ENCODE measurements at places on chromosomes 1 and 21. TPM values are rescaled to one million over a fixed set of nuclear protein-coding genes. Genes with fewer than 3 reads are reported as not detected.

DNA sequence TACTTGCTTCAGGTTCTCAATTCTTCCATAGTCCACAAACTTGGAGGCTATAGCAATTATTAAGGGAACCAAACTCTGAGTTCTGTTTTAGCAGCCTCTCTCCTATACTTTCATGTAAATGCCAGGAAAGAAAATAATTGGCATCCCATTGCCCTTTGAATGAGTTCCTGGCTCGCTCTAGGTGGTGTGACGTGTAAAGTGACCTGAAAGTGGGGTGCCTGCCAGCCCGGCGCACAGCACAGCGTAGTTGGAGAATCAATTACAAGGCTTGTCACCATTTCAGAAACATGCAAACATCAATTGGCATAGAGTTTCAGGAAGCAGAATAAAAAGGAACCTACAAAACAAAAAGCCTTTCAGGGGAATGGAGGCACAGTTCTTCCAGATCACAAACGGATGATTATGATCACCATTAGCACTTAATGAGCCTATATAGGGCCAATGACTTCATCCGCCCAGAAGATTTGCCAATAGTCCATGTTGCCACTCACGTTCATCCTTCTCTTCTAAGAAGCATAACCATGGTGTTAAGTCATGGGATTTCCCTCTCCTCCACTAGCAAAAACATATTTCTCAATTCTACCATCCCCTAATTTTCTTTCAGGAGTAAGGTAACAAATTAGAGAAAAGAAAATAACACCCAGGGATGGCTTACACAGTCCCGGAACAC lies 354.6 kb upstream of the ADGRL2 start:
- DNase-seq = no peak
- H3K4me1 ChIP-seq = no peaks in the 10 kb centered on the region
- no peaks in the 10 kb centered on the region for H3K27me3 ChIP-seq
- no peak overlapping the region for H3K4me3 ChIP-seq
- H3K36me3 ChIP-seq = no peaks in the 10 kb centered on the region
- peak overlapping the region; percentile 45 for H3K27ac ChIP-seq

- H3K4me3 ChIP-seq = no peak overlapping the region
- H3K27me3 ChIP-seq = no peaks in the 10 kb centered on the region
- H3K4me1 ChIP-seq = peaks cover 6% of the 10 kb centered on the region
- no peak overlapping the region for H3K27ac ChIP-seq
Observed at GRCh38 chr1:19313961-19314882, 2.1 kb downstream of the SLC66A1 start.

DNA sequence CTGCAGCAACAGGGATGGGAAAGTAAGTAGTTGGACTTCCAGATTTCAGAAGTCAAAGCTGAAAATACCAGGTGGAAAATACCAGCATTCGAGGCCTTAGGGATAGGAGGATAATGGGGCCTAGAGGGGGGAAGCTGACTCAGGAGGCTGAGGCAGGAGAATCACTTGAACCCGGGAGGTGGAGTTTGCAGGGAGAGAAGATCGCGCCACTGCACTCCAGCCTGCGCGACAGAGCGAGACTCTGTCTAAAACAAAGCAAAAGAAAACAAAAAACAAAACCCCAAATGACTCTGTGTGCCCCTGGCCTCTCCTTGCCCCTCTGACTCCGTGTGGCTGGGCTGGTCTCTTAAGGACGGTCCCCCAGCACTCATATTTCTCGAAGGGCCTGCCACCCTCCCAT lies 3.4 kb downstream of the SH2D2A start:
- no peaks in the 10 kb centered on the region for H3K36me3 ChIP-seq
- DNase-seq = no peak
- H3K27me3 ChIP-seq = no peaks in the 10 kb centered on the region
- H3K4me3 ChIP-seq = no peak overlapping the region
- peaks cover 9% of the 10 kb centered on the region for H3K4me1 ChIP-seq

DNA sequence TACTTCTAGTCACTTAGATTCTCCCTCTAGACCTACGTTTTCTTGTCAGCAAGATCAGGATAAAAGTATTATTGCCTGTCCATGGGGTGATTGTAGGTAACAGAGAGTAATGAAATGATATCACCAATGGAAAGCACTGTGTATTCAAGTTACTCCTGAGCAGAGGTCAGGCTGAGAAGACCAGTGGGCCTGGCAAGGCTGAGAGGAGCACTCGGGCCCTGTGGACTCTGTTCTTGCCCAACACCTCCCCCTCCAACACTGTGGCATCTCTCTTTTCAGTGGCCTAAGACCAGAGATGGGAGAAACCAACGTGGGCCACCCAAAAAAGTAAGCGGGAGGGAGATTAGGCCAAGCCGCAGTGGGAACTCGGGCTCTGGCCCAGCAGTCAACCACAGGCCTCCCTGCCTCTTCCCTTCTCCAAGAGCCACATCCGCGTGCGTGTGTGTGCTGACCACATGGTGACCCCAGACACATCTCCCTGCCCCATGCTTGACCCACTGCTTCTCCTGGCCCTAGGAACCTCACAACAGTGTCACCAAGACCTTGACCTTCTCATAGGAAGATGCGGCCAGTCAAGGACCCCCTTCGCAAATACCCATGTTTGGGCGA lies 12.3 kb downstream of the RORC start:
- H3K27me3 ChIP-seq = no peaks in the 10 kb centered on the region
- H3K4me3 ChIP-seq = no peak overlapping the region
- no peak for DNase-seq

- no peak overlapping the region for H3K27ac ChIP-seq
- no peaks in the 10 kb centered on the region for H3K36me3 ChIP-seq
- DNase-seq = no peak
- H3K27me3 ChIP-seq = no peaks in the 10 kb centered on the region
Observed at GRCh38 chr1:101130673-101131072, 105.1 kb upstream of the DPH5 start.

DNA sequence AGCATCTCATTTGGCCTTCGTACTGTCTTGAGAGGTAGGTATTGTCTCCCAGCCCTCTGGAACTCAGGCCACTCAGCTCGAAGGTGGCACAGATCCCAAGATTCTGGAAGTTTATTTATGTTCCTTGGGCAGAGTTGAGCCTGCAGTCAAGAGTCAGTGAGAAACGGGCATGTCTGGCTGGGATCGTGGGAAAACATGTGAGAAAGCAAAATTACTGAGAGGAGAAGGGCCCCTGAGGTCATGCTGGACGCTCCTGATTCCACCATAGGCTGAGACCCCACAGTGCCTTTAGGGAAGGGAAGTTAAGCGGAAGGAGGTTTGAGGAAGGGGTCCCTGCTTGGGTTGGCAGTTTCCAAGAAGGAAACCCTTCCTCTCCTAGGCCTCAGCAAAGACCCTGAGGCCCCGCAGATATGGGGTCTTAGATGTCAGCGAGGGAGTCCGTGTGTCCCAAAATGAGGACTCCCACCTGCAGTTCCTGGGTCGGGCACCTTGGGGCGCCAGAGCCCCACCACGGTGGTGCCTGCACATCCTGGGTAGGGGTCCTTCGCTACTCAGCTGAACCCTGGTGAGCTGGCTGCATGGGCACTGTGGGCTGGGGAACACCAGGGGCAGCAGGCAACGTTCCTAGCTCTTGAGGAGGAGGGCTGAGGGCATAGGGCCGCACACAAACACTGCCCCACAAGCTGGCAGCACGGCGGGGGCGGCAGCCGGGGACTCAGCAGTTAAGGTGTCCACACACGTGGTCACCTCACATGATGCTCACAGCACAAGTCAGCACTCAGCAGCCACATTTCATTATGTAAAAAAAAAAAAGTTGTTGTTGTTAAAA lies 12.3 kb upstream of the SEMA4A start:
- H3K4me1 ChIP-seq = no peaks in the 10 kb centered on the region
- DNase-seq = no peak
- H3K36me3 ChIP-seq = peaks cover 15% of the 10 kb centered on the region

DNA sequence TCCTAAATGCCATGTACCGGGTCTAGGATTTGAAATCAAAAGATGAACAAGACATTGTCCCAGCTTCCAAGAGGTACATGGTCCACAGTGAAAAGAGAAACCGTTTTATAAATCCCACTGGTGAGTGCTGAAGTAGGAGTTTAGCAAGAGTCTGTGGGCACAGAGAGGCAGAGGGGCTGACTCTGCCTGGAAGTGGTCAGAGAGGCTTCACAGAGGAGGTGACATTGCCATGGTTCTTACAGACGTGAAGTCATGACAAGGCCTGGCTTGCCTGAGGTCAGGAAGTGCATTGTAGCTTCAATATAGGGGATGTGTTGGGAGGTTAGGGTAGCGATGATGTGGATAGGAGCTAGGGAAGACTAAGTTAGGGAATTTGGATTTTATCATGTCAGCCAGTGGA lies 28.4 kb downstream of the MAPKAPK2 start:
- H3K36me3 ChIP-seq = no peaks in the 10 kb centered on the region
- H3K4me1 ChIP-seq = peaks cover 13% of the 10 kb centered on the region
- DNase-seq = no peak
- no peak overlapping the region for H3K27ac ChIP-seq

- peak; percentile 35 for DNase-seq
- no peaks in the 10 kb centered on the region for H3K36me3 ChIP-seq
- no peak overlapping the region for H3K4me3 ChIP-seq
Observed at GRCh38 chr1:172003766-172004530, 162.7 kb downstream of the DNM3 start.

- no peak overlapping the region for H3K4me3 ChIP-seq
- H3K36me3 ChIP-seq = no peaks in the 10 kb centered on the region
Observed at GRCh38 chr21:44730951-44731579, 19.7 kb upstream of the TSPEAR start.

DNA sequence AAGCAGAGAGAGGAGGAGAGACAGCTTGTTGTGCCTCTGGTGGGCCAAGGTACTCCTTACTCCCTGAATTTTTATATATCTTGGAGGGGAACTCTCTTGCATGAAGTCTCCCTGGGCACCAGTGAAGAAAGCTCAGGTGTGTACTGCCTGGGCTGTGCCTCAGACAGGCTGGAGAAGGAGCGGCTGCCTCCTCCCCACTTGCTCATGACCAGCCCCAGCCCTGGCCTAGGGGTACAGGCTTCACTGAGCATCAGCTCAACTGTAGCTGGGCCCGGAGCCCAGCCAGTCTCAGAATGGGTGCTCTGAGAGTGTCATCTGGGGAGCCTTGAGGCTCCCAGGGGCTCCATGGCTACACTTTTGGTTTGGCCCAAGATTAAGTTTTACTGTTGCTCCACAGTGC lies 44.8 kb upstream of the TENT5C start:
- DNase-seq = no peak
- H3K36me3 ChIP-seq = no peaks in the 10 kb centered on the region
- H3K27ac ChIP-seq = no peak overlapping the region
- no peaks in the 10 kb centered on the region for H3K4me1 ChIP-seq
- H3K27me3 ChIP-seq = no peaks in the 10 kb centered on the region

- no peak for DNase-seq
- H3K27ac ChIP-seq = no peak overlapping the region
- H3K36me3 ChIP-seq = no peaks in the 10 kb centered on the region
- no peaks in the 10 kb centered on the region for H3K4me1 ChIP-seq
Observed at GRCh38 chr21:29205009-29205408, 74.6 kb downstream of the MAP3K7CL start.

DNA sequence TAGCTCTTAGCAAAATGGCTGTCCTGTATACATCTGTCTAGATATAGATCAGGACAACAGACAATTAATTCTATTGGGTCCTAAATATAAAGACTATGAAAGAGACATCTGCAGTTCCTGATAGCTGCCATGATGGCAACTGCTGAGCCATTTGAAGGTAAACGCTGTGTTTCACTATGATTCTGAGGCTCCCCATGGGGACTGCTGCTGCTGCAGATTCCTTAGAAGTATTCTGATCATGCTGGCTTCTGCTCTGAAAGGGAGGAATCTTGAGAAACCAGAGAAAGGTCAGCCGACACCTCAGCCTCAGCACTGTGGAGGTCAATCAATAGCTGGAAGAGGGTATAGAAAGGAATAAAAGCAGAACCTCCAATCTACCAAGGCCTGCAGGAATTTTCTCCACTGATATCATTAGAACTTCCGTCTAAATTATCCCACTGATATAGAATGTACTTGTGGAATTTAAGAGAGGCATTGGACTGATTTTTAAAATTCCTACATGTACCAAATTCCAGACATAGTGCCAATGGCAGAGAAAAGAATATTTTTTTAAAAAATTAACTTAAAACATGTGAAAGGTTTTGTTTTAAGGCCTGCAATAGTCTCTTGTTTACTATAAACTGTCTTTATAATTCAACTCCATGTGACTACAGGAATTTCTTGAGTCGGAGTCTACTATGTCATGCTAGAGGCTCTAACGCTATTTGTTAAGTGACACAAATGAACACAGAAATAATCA lies 53.2 kb downstream of the DDAH1 start:
- H3K27ac ChIP-seq = no peak overlapping the region
- H3K36me3 ChIP-seq = no peaks in the 10 kb centered on the region
- no peaks in the 10 kb centered on the region for H3K27me3 ChIP-seq
- no peak for DNase-seq

- peaks cover 4% of the 10 kb centered on the region for H3K36me3 ChIP-seq
- no peak overlapping the region for H3K27ac ChIP-seq
- no peak for DNase-seq
- H3K27me3 ChIP-seq = no peaks in the 10 kb centered on the region
- no peak overlapping the region for H3K4me3 ChIP-seq
Observed at GRCh38 chr1:231702804-231703203, 76.2 kb downstream of the DISC1 start.

GRCh38 chr1:42461196-42461595 lies 1.9 kb upstream of the CCDC30 start:
- no peaks in the 10 kb centered on the region for H3K27me3 ChIP-seq
- no peak overlapping the region for H3K4me3 ChIP-seq
- no peaks in the 10 kb centered on the region for H3K4me1 ChIP-seq

- H3K4me1 ChIP-seq = no peaks in the 10 kb centered on the region
- DNase-seq = no peak
- no peak overlapping the region for H3K4me3 ChIP-seq
- no peak overlapping the region for H3K27ac ChIP-seq
- H3K27me3 ChIP-seq = no peaks in the 10 kb centered on the region
- H3K36me3 ChIP-seq = peaks cover 73% of the 10 kb centered on the region
Observed at GRCh38 chr1:1047407-1047806, 26.7 kb downstream of the RNF223 start.

The THAP3 gene
- total RNA-seq = 12.6 TPM

The ERICH3 gene
- 20.7 TPM for total RNA-seq

The KRTAP19-1 gene
- total RNA-seq = not detected

The NUDT4B gene
- 11.7 TPM for total RNA-seq

The PRR9 gene
- not detected for total RNA-seq

The NTMT2 gene
- not detected for total RNA-seq

The MIXL1 gene
- total RNA-seq = not detected

Measured in lung (tissue), 17 donors.